Germinal center (tissue), 1 donor: ENCODE measurements at places on chromosomes 16 and 17.
A peak's percentile ranks its signal among the peaks of the same experiment; 100 is the strongest.

GRCh38 chr16:29649588-29650494, 13.2 kb upstream of the SPN start:
- DNase-seq: no peak

- peak; percentile 80 for DNase-seq
Measured at GRCh38 chr17:5234645-5235576, at the start of gene SCIMP. TSS of gene SCIMP (minus strand) at chr17:5234860. CDS start at chr17:5234755, 105 bp downstream.

DNA sequence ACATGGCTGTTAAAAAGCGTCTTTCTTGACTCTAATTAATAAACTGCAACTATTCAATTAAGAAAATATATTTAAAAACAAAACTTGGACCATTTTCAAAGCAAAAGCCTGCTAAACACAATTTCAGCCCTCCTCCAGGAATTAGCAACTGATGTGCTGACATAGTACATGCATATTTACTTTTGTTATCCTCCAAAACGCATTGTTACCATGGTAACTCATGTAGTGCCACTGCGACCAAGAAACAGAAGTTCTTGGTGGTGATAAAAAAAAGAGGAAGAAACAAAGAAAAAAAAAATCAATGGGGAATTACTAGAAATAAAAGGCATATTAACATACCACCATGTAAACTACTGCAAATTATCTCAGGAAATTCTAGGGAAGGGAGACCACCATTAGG, 793.4 kb upstream of the CDH8 start:
- no peak for DNase-seq

DNA sequence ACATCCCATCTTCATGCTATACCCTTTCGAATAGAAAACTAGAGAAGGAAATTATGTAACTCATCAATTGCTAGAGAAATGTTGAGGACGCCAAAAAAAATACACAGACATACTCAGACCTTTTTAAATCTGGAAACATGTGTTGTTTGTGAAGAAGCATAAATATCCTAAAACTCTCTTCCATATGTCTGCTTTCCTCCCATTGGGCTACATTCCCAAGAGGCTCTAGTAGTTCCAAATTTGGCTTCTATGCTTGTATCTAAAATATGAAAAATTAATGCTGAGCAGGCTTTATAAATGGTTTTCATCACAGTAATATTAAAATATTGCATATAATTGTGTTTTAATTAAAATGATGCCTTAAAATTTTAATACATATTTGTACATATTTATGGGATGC, 297.9 kb upstream of the PSMD7 start:
- DNase-seq: no peak

GRCh38 chr16:27267037-27267677, 1.4 kb downstream of the NSMCE1 start:
- no peak for DNase-seq

- no peak for DNase-seq
Measured at GRCh38 chr17:17358060-17358751, 55.0 kb downstream of the NT5M start.

GRCh38 chr16:84766978-84767773, 52.6 kb upstream of the CRISPLD2 start:
- DNase-seq: no peak

- no peak for DNase-seq
Measured at GRCh38 chr16:52227851-52228250, 319.1 kb downstream of the TOX3 start.

DNA sequence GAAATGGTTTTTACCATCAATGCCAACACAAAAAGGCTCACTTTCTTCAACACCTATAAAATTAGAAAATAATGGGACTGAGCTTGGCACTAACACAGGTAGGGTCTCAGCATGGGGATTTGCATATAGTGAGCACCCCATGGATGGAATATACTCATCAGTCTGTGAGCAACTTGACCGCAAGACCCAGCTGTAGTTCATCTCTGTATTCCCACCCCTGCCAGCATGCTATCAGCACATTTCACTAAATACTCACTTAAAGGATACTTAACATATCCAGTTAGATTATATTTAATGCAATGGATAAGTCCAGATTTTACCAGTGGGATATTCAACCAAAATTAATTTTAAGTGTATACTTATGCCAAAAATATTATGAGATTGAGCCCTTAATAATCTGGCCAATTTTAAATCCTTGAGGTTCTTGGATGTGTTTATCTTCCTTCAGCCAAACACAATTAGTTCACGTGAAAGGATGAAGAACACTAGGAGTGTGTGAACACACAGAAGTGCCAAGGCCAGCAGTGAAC, 66.7 kb downstream of the C16orf95 start:
- DNase-seq: no peak

GRCh38 chr16:79261481-79261940, 339.0 kb downstream of the MAF start:
- peak; percentile 24 for DNase-seq

GRCh38 chr16:63617047-63617989, 1504.5 kb downstream of the CDH11 start:
- DNase-seq: no peak

GRCh38 chr17:7557775-7558543, 591 bp upstream of the TNFSF13 start:
- DNase-seq: peak; percentile 48

- DNase-seq: no peak
Measured at GRCh38 chr17:18159551-18160120, 24.0 kb upstream of the ALKBH5 start.
